ENCODE measurements at places on chromosomes 2 and 18.

DNA sequence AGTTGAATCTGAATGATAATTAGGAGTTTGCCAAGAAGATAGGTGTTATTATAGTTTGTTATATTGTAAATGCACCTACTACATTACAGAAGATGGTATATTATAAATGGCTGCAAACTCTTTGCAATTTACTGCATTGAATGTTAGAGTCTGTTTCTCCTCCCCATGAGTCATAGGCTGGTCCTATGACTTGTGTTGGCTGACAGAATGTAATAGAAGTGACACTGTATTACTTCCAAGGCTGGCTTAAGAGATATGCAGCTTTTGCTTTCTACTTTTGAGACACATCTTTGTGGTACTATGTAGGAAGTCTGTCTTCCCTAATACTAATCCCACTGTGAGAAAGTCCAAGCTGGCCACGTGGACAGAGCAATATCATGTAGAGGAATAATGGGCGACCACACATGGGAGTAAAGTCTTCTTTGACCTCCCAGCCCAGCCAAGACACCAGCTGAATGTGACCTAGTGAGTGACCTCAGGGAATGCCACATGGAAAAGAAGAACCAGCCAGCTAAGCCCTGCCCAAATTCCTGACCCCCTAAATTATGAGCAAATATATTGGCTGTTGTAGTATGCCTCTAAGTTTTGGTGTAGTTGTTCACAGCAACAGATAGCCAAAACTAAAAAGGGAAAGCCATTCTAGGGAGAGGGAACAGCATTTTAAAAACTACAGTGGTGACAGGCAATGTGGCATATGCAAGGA lies 6.8 kb upstream of the DDX1 start:
- DNase-seq = no peak

DNA sequence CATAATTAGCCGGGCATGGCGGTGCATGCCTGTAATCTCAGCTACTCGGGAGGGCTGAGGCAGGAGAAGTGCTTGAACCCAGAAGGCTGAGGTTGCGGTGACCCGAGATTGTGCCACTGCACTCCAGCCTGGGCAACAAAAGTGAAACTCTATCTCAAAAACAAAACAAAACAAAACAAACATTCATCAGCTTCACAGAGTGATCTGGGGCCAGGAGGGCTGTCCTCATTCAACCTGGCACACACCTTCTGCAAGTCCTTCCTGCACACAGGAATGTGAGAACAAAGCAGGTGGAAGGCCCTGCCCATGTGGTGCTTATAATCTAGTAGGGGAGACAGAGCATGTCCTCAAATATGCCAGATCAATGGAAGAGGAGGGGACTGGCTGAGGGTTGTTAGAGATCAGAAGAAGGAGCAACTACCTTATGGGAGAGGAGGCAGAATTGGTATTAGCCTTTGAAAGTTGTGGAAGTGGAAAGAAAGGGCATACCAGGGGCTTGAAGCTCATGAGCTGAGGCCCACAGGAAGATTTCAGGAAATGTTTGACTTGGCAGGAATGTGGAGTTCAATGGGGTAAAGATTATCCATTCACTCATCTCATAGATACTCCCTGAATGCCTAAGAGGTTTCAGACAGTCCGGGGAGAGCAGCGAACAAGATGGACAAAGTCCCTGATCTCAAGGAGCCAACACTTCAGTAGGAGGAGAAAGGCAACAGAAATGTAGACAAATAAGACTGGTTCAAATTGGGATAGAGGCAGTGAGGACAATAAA lies 155.3 kb upstream of the SIX3 start:
- DNase-seq = no peak

- no peak for DNase-seq
Measured at GRCh38 chr2:97617911-97618310, 28.0 kb upstream of the COX5B start.

DNA sequence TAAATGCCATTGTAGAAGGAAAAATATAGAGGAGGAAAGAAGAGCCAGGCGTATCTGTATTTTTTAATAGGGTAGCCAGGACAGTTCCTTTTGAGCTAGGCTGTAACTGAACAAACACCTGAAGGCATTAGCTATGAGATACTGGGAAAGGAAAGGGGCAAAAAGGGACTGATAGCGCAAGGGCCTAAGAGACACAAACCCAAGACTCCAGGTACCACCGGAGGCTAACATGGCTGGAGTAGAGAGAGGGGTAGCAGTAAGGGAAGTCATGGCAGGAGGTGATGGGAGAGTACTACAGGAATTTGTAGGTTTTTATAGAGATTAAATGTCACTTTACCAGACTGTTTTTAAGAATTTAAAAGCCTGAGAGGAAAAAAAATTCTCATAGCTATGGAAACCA lies 20.7 kb downstream of the PNO1 start:
- no peak for DNase-seq

DNA sequence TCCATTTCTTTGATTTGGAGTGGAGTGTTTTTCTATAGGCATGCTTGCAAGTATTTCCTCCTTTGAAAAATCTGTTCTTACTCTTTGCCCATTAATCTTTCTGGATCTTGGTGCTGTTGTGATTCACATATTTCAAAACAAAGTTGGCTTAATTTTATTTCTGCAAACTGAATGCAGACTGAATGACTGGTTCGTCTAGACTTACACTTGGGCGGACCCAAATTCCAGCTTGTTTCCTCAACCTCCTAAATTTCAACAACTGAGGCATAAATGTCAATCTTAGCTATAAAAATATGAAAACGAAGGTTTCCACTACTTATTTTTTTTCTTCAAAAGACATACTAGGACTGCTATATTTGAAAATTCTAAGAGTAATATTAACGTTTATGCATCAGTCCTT lies 59.0 kb downstream of the ANKRD44 start:
- no peak for DNase-seq

- DNase-seq = no peak
Measured at GRCh38 chr2:162127422-162127821, 24.6 kb downstream of the GCG start.

GRCh38 chr18:75199327-75199726 lies 9.6 kb downstream of the PTGR3 start:
- no peak for DNase-seq

GRCh38 chr2:154707994-154708575 lies 9.6 kb downstream of the KCNJ3 start:
- DNase-seq = no peak

GRCh38 chr18:22455425-22456115 lies 37.9 kb upstream of the CTAGE1 start:
- no peak for DNase-seq

GRCh38 chr2:115248066-115248465 lies 805.6 kb downstream of the DPP10 start:
- no peak for DNase-seq

DNA sequence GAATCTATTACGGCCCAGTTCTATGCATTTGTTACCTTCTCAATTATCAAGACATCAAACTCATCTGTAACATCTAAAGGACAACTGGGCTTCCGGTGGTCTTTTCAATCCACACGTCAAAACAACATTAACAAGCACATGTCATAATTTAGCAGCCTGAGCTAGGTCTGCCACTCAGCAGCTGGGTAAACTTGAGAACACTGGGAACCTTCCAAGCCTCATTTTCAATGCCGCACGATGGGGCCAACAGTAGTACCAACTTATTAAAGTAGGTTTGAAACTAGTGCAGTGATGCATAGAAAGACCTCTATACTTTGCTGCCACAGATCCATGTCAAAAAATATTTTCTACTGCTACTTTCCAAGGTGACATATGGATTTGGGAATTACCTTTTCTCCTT lies 60.4 kb downstream of the COL4A4 start:
- no peak for DNase-seq
